Activated naive CD4-positive, alpha-beta T cell treated with anti-CD3 and anti-CD28 coated beads, Interleukin-2, amount 50 U/mL, for 16 hours (primary cell): ENCODE measurements at places on chromosomes 16 and 17.
A peak's percentile ranks its signal among the peaks of the same experiment; 100 is the strongest.

DNA sequence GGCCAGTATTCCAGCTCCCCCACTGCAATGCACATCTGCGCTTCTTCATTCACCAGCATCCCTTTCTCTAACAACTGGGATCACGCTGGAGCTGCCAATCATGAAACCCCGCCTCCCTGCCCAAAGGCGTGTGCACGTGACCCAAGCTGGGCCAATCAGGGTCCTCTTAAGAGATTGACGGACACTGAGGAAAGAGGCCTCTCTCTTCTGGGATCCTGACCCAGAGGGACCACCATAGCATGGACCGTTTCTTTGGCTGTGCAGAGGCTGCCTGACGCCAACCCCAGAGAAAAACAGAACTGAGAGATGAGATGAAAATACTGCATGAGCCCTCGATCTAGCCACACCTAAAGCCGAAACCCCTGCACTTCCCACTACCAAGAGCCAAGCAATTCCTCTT, 32.0 kb downstream of the COTL1 start:
- DNase-seq: no peak

- DNase-seq: no peak
Observed at GRCh38 chr17:3983606-3984484, 19.6 kb upstream of the ATP2A3 start.

DNA sequence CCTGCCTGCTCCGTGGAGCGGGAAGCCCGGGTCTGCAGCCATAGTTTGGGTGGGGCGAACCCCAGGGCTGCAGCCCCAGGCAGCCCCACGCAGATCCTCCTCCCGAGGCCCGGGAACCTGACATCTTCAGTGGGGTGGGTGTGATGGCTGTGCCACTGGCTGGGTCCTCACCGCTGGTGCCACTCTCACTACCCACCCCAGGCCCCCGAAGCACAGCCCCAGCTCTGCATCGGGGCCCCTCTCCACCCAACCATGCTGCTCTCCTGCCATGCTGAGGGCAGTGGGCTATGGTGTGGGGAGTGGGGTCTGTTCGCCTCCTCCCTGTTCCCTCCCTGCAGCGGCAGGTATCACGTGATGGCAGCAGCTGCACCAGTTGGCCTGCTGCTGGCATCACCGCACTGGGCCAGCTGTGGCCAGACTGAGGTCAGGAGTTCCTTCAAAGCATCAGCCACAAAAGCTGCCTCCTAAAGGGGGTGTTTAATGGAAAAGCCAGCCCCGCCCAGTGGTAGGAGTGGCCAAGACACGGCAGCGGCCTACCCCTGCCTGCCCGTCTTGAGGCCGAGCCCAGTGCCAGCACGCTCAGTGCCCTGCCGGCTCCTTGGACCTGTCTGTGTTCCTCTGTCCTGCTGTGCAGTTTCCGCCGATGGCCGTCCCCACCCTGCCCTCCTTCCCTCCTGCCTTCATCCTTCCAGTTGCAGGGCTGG, 10.8 kb downstream of the KCTD5 start:
- DNase-seq: no peak

- no peak for DNase-seq
Observed at GRCh38 chr17:72682605-72683004, 409.9 kb downstream of the SLC39A11 start.

GRCh38 chr16:1333149-1333812, at the start of gene BAIAP3:
Gene BAIAP3, plus strand, starts transcription at chr16:1333645. Its CDS starts 4,905 bp downstream, at chr16:1338550.
- DNase-seq: peak; percentile 43

DNA sequence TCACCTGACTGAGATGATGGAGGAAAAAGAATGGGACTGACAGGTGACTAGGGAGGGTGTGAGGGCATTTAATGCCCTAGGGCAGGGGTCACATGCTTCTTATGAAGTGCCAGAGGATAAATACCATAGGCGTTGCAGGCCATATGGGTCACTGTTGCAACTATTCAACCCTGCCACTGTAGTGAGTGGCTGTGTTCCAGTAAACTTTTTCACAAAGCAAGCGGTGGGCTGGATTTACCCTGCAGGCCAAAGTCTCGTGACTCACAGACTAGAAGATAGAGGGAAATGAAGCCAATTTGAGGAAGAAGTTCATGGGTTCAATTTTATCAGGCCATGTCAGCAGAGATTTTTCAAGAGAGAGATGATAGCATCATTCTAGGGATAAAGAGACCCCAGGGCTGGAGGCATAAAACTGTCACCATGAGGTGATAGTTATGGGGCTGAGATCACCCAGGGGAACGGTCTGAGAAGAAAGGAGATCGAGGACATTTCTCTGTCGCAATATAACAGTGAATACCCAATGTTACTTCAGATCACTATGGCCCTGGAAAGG, 8.6 kb downstream of the ARHGAP17 start:
- no peak for DNase-seq

- DNase-seq: no peak
Observed at GRCh38 chr16:77093309-77093708, 97.7 kb upstream of the MON1B start.

- DNase-seq: no peak
Observed at GRCh38 chr17:21705021-21705601, 12.8 kb downstream of the KCNJ18 start.

DNA sequence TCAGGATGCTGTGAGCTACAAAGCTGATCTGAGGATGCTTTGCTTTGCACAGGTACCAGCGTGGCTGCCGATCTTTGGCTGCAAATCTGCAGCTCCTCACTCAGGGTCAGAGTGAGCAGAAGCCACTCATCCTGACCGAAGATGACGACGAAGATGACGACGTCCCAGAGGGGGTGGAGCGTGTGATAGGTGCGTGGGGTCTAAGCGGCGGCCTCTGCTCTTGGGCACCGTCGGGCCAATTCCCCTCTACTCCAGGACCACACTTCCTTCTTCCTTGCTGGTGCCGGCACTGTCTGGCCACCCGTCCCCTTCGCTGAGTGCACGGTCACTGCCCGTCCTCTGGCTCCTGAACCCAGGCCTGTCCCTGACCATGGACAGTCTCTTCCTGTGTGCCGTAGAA, 34.0 kb downstream of the ZNF750 start:
- DNase-seq: no peak

DNA sequence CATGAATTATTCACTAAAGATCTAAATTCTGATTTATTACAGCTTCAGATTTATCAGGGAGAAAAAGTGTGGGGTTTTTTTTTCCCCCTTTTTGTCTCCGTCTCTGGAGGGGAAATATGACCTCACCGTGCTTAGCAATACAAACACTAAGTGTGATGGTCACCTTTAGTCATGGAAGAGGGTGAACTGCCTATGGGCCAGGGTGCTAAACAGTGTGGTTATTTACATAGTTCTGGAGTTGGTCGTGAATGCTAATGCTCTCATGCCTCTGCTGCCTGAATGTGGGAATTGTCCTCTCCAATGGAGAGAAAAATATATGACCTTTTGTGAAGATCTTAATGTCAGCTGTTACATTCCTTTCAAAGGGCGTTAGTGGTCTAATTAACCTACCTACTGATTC, 44.8 kb upstream of the MSI2 start:
- no peak for DNase-seq

- DNase-seq: no peak
Observed at GRCh38 chr16:9412915-9413264, 321.4 kb downstream of the HAPSTR1 start.

DNA sequence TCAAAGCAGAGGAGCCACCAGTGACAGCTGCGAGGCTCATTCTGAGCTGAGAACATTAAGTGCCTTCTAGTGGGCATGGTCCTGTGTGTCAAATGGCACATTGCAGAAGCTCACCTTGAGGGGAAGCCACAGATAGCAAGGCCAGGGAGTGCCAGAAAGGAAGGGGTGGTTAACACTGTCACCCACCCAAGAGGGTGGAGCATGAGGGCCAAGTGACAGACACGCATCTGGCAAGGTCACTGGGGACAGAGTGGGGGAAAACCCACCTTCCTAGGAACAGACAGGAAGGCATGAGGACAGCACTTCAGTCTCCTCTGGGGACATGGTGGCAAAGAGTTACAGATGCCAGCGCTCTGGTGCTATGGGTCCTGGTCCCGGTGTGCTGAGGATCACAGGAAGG, 22.1 kb downstream of the NUBP1 start:
- no peak for DNase-seq

DNA sequence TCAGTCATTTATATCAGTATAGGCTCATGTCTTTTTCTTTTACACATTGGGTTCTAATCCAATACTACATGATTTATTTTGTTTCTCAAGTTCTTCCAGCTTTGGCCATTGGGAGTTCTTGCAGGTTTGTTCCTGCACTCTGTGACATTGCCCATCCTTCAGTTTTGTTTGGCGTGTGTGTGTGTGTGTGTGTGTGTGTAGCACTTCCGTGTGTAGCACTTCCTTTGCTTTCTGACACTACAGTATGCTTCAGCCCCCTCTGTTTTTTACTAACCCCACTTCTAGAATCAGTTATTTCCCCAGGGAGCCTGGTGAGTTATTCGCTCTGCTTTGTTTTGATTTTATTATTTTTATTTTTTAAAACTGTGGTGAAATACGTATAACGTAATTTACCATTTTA, 75.6 kb upstream of the LGALS9 start:
- no peak for DNase-seq

DNA sequence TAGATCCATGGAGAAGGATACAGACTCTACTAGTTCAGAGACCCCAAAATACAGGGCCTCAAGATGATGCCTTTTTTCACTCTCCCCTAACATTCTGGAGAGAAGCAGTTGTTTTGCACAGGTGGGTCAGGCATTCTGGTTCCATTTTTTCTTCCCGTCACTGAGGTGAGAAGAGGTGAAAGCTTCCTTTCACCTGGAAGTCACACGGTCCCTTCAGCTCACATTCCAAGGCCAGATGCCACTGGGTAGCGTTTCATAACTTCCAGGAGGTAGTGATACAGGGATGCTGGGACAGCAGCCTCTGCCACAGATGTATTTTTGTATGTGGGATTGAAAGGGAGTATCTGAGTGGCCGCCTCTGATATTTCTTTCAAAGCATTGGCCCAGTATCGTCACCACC, 1.9 kb downstream of the CDK10 start:
- DNase-seq: no peak

DNA sequence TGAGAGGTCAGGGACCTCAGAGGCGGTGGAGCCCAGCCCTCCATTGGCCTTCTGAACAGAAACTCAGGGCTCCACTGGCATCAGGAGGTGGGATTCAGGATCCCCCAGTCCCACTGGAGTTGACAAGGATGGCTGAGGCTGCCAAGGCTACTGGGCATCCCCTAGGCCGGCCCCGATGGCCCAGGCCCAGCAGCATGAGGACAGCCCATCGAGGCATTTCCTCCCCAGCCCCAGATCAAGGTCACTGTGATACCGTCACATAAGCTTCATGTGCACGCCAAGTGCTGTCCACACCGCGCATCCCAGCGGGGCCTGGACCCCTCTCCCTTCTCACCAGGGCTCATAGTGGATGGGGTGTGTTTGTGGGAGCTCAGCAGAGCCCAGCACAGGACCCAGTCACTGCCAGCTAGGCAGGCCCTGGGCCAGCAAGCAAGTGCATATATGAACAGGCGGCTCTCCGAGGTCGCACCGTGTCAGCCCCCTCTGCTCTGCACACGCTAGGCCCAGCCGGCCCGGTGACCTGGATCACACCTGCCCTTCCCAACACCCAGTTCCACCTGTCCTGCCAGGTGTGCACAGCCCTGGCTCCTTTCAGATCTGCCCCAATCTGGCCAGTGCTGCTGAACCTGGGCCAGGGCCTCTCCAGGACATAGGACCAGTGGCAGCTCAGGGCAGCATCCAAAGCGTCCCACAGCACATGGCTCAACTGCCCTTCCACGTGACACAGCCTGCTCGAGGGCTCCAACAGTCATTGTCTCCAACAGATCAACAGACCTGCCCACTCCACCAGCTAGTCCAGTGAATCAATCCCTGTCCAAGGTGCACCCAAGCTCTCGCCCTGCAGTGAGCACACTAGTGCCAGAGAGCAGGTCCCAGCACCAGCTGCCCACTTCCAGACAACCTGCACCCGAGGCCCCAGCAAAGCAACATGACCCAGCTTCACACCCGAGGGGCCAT, 32.8 kb upstream of the RASD1 start:
- DNase-seq: no peak

DNA sequence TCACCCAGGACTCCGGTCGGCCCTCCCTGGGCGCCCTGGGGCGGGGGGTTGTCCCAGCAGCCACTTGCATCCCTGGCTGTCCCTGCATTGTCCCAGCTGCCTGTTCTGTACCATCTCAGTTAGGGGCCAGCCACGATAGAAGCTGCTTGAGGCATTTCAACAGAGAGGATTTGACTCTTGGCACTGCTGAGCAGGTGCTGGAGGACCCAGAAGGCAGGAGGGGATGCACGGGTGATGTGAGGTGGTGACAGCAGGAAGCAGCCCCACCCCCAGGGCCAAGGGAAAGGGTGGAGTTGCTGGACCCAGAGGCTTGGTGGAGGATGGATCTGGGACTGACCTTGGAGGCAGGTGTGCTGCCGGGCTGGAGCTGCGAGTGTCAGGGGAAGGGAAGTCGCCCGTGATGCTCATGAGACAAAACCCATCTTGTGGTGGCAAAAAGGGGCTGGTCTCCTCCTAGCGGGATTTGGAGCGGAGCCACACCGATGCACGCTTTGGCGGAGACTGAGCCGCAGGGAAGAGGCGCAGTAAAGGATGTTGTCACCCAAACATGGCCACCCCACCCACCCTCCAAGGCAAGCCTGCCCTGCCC, 188.0 kb upstream of the GSE1 start:
- no peak for DNase-seq

DNA sequence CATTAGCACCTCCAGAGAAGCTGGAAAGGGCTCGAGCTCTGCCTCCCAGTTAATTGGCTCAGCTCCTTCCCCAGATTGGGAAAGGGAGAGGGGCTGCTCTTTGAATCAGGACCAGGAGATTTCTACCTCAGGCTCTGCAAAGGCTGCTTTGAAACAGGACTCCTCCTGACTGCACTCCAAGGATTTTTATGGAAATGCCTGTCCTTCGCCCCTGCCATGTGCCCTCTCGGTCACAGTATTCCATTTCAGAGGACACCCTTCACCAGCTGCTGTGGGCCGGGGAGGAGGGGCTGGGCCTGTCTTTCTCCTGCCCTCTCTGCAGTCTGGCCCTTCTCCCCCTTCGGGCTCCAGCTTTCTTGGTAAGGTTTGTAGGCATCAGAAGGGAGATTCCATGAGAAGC, 13.6 kb downstream of the MRM1 start:
- no peak for DNase-seq

GRCh38 chr17:3801347-3801746, 359 bp upstream of the ITGAE start:
- no peak for DNase-seq

DNA sequence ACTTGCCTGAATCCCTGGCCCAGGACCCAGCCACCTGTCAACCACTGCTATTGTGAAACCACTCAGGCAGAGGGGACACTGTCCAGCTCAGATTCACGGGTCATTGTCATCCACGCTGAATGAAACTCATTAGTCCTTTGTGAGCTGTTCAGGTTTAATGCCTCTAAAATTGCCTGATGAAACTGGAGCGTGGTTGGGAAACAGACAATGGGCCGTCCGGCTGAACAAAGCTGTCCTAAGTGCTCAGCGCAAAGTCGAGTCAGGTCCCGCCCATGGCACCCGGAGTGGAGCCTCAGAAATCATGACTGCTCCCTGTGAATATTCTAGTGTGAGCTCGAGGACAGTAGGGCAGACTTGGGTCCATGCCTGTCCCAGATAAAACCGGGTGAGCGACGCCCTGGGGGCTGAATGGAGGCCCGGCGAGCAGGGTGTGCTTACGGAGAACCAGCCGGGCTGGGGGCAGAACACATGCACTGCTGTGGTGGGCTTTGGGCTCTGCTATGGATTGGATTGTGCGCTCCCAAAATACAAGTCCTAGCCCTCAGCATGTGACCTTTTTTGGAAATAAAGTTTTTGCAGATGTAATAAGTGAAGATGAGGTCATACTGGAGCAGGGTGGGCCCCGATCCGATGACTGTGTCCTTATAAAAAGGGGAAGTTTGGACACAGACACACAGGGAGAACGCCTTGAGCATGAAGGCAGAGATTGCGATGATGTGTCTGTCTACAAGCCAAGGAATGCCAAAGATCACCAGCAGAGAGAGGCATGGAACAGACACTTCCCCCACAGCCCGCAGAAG, 12.9 kb upstream of the CMIP start:
- no peak for DNase-seq
